CD8-positive, alpha-beta memory T cell (primary cell): ENCODE measurements at places on chromosomes 4 and X.

GRCh38 chrX:13258052-13258444 lies 61.8 kb downstream of the ATXN3L start:
- DNase-seq: no peak

- DNase-seq: no peak
Measured at GRCh38 chr4:141229408-141230101, 8.9 kb downstream of the ZNF330 start.

DNA sequence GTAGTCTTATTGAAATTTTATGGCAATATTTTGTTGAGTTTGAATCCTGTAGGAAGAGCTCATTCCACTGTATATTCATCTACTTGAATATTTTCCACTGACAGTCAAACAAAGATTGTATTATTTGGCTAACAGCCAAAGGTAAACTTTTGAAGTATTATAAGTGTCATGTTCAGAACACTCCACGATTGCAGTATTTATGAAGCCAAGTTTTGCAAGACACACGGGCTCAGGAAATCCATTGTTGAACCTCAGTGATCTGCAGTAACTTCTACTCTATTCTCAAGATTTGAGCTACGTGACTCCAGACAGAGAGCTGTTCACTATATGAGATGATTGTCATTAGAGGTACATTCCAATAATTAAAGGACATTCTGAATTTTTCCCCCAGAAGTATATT lies 302.7 kb upstream of the ADGRL3 start:
- DNase-seq: no peak

DNA sequence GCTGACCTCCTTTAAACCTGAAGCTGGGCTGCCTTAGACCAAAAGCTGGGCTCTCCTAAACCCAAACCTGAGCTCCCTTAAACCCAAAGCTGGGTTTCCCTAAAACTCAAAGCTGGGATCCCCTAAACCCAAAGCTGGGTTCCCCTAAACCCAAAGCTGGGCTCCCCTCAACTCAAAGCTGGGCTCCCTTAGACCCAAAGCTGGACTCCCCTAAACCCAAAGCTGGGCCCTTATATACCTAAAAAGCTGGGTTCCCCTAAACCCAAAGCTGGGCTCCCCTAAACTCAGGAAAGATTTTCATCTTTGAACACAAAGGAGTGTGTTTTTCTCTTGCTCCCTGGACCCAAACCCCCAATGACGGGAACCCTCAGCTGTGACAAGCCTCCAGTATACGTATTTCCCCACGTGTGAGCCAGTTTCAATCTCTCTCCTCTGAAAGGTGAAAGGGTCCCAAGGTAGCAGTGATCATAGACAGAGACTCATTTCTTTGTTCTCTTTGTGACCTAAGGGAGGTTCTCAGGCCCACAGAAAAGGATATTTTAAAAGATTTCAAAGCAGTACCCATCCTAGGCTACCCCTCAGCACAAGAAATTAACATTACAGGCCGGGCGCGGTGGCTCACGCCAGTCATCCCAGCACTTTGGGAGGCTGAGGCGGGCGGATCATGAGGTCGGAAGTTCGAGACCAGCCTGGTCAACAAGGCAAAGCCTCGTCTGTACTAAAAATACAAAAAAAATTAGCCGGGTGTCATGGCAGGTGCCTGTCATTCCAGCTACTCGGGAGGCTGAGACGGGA lies 31.3 kb upstream of the ASMTL start:
- DNase-seq: no peak

GRCh38 chrX:630612-631496 lies at the start of gene SHOX:
Gene SHOX (plus strand): TSS chrX:630791. CDS start chrX:630898, 107 bp downstream.
- no peak for DNase-seq

DNA sequence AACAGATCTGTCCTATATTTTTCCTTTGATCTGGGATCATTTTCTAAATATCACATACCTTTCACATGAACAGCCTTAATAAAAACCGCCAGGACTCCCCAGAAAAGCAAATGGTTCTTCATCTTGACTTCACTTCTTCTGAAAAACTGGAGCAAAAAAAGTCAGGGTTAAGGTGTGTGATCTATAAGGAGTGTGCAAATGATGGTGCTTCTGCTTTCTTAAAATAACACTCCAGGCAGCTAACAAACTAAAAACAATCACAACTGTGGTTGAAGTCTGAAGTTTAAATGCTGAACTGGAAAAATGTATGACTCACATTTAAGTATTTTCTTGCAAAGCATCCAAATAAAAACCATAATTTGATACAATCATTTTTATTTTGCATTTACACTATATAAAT lies at the start of gene JCHAIN:
Gene JCHAIN, minus strand, starts transcription at position 140 of the 400 bp plus-strand sequence. Its CDS starts 18 bp downstream, at position 122.
- DNase-seq: no peak

DNA sequence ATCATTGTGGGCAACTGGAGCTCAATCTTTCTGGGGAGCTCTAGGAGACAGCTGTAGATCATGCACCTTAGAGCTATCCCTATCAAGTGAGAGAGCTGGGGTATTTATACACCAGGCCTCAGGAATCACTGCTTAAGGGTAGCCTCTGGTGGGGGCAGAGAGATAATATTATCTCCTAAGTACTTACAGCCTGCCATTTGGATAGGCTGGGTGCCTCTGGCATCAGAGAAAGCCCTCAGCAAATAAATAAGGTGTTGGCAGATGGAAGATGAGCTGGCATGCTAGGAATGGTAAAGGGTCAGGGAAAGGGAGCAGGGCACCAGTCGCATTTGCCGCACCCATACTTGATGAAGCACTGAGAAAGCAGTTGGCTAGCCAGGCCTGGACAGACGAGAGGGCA lies 75.9 kb downstream of the HCCS start:
- DNase-seq: no peak

GRCh38 chrX:116384406-116384954 lies 51.9 kb upstream of the SLC6A14 start:
- no peak for DNase-seq

DNA sequence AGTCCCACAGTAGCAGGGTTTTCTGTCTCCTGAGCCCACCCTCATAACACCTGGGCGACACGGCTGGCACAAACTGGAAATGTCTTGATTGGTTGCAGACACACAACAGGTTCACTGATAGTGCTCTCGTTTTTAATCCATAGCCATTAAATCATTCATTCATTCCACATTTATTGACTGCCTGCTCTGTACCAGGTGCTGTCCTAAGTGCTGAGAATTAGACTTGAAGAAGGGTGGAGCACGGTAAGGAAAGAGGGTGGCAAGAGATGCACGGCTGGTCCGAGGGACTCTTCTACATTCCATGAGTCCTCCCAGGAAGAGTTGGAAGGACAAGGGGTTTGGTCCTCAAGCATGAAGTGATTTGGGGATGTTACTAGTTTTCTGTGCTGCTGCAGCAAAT lies 100.0 kb downstream of the RELL1 start:
- no peak for DNase-seq

DNA sequence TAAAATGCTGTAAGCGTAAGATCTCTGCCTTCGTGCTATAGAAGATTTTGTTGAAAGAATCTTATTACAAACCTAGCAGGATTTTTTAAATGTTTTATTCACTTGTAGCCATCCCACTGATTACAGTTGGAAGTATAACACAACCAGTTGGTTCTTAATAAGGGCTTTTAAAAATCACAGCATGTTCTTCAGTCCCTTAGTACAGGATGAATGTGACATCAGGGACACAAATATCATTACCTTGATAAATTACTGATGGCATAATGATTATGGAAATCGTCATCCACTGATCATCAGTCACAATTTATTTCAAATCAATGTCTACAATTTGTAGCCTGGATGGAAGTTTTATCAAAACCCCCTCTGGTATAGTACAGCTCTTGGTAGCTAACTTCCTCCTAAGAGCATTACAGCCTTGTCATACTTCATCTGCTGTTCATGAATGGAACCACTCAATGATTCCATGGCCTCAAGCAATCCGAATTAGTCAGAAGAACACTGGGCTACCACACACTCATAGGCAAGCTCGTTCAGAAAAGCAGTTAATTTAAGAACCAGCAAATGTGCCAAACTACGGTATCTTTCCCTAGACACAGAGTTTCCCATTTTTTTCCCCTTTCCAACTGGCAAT lies 389.2 kb upstream of the TENM3 start:
- DNase-seq: no peak

- DNase-seq: no peak
Measured at GRCh38 chrX:48465336-48465933, 4.6 kb downstream of the SLC38A5 start.

- no peak for DNase-seq
Measured at GRCh38 chr4:8676676-8677075, 84.1 kb downstream of the CPZ start.

DNA sequence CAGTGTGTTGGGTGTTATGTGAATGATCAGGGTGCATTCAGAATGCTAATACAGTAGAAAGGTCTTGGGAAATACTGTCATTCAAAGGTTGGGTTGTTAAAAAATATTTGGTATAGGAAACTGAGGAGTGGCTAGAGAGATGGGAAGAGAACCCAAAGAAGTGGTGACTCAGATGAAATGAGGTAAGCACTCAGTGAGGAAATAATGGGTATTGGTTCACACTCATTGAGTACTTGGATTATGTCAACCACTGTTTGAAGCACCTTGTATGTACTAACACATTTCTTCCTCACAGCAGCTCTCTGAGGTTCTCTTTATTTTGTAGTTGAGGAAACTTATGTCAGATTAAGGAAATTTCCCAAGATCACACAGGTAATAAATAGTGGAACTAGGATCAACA lies 40.8 kb upstream of the NUDT6 start:
- no peak for DNase-seq

- no peak for DNase-seq
Measured at GRCh38 chr4:61514991-61515390, 314.9 kb downstream of the ADGRL3 start.

GRCh38 chr4:15150631-15151030 lies 148.3 kb downstream of the CPEB2 start:
- DNase-seq: no peak

GRCh38 chr4:31366041-31366440 lies 645.9 kb downstream of the PCDH7 start:
- DNase-seq: no peak

- DNase-seq: peak; percentile 61
Measured at GRCh38 chr4:120049732-120050494, 16.7 kb downstream of the MAD2L1 start.

GRCh38 chr4:168522829-168523489 lies 26.1 kb downstream of the PALLD start:
- DNase-seq: no peak

- DNase-seq: no peak
Measured at GRCh38 chr4:116952530-116953136, 132.7 kb downstream of the TRAM1L1 start.

GRCh38 chr4:90118527-90119195 lies 8.5 kb upstream of the CCSER1 start:
- no peak for DNase-seq

DNA sequence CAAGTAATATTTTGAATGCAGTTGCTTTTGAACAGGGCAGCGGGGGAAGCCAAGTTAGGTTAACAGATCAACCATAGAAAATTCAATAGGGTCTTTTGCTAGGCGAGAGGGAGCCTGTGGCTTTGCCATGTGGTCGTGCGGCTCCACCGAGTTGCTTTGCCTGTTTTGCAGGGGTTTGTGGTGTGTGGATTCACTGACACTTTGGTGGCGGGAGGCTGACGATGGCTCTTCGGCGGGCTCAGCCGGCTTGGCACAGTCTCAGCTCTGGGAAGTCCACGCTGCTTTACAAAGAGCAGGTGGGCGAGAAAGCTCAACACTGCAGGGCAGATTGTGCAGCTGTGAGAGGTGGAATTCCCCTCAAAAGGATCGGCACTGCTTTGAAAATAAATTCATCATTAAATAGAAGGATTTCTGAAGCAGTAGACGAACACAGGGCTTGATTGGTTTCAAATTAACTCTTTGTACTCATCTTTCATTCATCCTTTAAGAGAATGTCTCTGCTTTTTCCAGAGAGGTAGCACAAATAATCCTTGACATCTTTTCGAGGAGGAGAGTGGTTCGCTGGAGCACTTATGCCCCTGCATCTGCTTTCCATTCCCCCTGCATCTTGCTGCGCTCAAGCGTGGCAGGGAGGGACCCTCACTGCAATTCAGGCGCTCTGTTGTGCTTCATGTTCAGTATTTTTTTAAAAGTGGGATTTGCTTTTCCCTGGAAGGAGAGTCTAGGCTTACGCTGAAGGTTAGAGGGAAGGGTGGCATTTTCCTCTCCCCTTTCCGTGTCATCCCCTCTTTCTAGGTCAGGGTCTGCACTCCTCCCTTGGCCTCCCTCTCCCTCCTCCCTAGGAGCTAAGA lies 201.8 kb upstream of the LEF1 start:
- peak; percentile 49 for DNase-seq

DNA sequence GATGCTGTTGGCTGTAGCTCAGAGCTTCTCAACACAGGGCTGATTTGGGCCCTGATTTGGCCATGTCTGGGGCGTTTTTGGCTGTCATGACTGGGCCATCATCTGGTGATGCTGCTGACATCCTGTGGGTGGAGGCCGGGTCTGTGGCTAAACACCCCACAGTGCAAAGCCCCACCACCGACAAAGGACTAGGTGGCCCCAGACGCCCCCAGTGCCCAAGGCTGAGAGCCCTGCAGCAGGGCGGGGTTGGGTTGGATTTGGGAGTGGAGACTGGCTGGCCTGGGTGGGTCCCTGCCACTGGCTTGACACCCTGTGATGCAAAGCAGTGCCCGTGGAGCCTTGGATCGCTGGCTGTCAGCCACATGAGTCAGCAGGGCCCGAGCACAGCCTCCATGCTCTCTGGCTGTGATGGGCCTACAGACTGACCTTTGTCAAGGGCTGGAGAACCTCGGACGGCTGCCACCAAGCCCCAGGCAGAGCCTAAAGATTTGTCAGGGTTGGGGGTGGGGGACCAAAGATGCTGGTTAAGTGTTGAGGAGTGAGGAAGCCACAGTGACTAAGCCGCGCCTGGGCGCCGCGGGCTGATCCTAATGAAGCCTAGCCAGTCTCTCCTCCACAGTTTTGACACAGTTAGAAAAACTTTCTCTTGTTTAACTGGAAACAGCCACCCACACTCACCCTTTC lies 28.3 kb downstream of the CYTL1 start:
- no peak for DNase-seq

DNA sequence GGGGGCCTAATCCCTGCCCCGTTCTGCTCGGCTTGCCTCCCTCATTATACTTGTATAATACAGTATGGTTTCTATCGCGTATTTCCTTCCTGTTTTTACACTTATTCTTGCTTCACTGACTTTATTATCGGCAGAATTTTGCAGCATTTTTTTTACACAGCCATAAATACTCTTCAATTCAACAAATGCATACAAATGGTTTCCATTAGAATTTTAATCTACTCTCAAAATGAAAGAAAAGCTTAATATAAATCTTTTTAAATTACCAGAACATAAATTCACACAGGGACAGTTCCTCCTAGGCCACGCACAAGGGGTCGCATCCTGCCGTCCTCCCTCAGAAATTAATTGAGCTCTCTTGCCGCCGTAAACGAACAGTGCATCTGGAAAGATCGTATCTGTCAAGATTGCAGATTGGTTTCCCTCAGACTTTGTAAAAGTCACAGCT lies 42.9 kb downstream of the DCTD start:
- no peak for DNase-seq

GRCh38 chrX:66751136-66751782 lies 112.4 kb upstream of the EDA2R start:
- no peak for DNase-seq

GRCh38 chr4:3314706-3315260 lies 22.0 kb downstream of the RGS12 start:
- no peak for DNase-seq

GRCh38 chr4:5710961-5711478 lies at the start of gene EVC:
Gene EVC (plus strand): TSS chr4:5711201. CDS start chr4:5711381, 180 bp downstream.
- no peak for DNase-seq
